ENCODE measurements at places on chromosomes 11 and 22.

DNA sequence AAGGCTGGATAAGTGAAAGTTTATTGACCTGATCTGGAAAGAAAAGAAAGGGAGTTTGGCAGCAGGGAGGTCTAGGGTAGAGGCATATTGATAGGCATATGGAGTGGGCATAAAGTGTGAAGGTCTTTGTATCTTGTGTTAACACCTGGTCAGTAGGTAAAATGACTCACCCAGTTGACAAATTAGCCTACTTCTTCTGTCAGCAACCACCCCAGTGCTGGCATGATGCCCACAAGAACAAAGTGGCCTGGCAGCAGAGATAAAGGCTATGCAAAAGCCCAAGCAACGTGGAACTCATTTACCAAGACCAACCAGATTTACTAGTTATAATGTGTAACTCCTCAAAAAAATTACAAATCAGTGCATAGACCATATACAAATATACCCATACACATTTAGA, 4.9 kb downstream of the OR10A3 start:
- no peak for DNase-seq

GRCh38 chr11:35617687-35618496, at the start of gene FJX1:
Gene FJX1 (plus strand): TSS chr11:35618460. CDS start chr11:35618637, 177 bp downstream.
- DNase-seq: peak; percentile 90

- DNase-seq: no peak
These were observed 54.1 kb downstream of the MCAM start for GRCh38 chr11:119262668-119263351.

GRCh38 chr22:21857481-21857914, 9.9 kb downstream of the MAPK1 start:
- no peak for DNase-seq

DNA sequence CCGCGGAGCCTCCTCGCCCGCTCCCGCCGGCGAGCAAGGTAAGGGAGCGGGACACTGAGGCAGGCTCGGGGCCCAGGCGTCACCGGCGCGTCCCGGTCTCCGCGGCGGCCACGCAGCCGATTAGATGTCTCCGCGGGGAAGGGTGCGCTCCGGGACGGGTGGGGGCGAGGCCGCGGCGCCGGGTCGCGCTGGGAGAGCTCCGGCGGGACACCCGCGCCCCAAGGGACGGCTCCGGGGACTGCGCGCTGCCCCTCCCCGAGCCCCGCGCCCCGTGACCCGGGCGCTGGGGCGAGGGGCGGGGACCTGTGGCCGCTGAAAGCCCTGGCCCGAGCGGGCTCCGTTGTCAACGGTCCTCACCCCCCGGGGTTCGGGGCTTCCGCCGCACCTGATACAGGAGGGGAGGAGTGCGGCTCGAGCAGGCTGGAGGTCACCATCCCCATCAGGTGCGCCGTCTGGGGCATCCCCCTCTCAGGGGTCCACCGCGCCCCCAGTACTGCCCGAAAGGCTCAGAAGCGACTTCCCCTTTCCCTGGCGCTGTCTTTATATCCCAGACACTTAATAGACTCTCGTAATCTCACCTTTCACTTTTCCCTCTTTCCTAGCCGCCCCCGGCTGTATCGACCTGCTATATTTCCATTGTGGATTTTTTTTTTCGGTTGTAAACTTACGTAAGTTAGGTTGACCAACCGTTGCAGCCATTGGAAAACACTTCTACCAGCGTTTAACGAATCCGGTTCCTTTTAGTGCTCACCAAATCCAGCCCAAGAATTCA, 573 bp downstream of the PPFIA1 start:
- DNase-seq: peak; percentile 47

DNA sequence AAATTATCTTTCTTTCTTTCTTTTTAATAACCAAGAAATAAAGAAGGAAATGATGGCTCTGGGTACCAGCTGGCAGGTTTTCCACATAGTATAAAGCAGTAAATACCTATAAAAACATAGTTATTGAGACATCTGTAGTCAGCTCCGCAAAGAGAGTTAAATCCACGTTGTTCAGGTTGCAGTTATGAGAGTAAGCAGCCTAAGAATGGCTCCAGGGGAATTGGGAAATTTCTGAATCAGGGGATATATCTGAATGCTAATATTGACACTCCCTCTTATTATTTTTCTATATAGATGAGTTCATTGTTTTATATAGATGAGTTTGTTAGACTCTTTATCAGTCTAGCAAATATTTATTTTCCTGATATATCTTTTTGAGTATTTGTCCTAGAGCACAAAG, 322.0 kb upstream of the LRRC4C start:
- no peak for DNase-seq

- DNase-seq: no peak
These were observed 1.0 kb downstream of the RIC3 start for GRCh38 chr11:8167796-8168195.

GRCh38 chr11:125157953-125158680, 6.4 kb upstream of the PKNOX2 start:
- DNase-seq: peak; percentile 1

DNA sequence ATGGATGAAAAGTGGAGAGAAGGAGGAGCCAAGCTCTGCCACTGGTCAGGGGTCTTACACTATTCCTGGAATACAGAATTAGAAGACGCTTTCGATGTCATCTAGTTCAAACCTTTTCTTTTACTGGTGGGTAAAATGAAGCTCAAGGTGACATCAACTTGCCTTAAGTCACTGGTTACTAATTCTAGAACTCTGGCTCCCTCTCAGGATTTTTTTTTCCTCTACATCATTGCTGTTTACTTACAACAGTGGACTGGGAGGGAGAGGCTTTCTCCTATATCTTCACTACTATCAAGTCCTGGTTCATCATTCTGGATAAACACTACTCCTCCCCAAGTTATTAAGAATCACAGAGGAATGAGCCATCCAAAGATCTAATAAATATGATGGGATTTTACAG, 82.9 kb downstream of the ETS1 start:
- no peak for DNase-seq

Measured in right hindlimb (tissue), 1 donor.